Left lung (tissue), 14 donors: ENCODE measurements at places on chromosomes 3 and 15. TPM values are rescaled to one million over a fixed set of nuclear protein-coding genes. Genes with fewer than 3 reads are reported as not detected.

DNA sequence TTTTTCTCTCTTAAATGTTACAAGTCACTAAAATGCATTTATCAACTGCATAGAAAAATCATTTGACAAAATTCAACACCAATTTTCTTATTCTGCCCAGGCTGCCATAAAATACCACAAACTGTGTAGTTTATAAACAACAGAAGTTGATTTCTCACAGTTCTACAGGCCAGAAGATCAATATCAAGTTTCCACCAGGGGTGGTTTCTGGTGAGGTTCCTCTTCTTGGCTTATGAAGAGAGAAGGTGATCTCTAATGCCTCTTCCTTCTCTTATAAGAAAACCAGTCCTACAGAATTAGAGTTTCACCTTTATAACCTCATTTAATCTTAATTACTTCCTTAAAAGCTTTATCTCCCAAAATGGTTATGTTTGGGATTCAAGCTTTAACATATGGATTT, 10.9 kb upstream of the CD200R1L start:
- DNase-seq = no peak
- peak overlapping the region; percentile 83 for H3K27ac ChIP-seq
- no peak overlapping the region for H3K4me3 ChIP-seq
- H3K4me1 ChIP-seq = no peaks in the 10 kb centered on the region
- no peaks in the 10 kb centered on the region for H3K36me3 ChIP-seq
- no peaks in the 10 kb centered on the region for H3K27me3 ChIP-seq

- H3K27ac ChIP-seq = peak overlapping the region; percentile 38
- H3K36me3 ChIP-seq = no peaks in the 10 kb centered on the region
- H3K4me1 ChIP-seq = peaks cover 23% of the 10 kb centered on the region
- no peak overlapping the region for H3K4me3 ChIP-seq
- DNase-seq = no peak
- H3K27me3 ChIP-seq = no peaks in the 10 kb centered on the region
These were observed 107.4 kb downstream of the TBL1XR1 start for GRCh38 chr3:177089901-177090300.

DNA sequence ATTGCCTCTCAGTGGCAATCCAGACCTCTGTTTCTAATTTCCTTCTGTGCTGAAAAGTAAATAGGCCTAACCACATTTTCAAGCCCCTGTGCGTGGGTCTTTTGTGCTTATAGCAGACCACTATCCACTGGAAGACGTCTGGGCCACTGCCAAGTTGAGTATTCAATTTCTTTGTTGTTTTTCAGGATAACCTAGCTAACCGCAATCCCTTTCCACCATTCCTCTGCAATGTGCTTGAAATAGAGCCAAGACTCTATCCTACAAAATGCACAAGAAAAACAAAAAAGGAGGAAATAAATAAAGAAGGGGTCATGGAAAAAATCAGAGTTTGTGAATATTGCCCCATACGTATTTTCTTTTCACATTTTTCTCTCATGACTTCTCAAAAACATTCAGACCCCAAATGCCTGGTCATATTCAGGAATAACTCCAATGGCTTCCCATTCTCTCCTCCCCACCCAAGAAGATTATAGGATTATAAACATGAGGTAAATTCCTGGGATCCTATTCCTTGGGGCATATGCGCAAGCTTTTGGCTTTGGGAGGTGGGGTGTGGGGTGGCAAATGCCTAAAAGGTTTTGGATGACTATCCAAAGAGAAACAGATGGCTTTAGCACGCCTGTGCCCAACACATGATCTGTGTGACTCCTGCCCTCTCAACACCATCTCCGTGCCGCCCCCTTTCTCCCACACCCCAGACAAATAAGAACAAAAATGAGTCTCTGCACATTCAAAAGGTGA, 217.9 kb upstream of the THBS1 start:
- H3K27me3 ChIP-seq = no peaks in the 10 kb centered on the region
- H3K4me3 ChIP-seq = no peak overlapping the region
- no peaks in the 10 kb centered on the region for H3K36me3 ChIP-seq
- H3K4me1 ChIP-seq = peaks cover 5% of the 10 kb centered on the region

DNA sequence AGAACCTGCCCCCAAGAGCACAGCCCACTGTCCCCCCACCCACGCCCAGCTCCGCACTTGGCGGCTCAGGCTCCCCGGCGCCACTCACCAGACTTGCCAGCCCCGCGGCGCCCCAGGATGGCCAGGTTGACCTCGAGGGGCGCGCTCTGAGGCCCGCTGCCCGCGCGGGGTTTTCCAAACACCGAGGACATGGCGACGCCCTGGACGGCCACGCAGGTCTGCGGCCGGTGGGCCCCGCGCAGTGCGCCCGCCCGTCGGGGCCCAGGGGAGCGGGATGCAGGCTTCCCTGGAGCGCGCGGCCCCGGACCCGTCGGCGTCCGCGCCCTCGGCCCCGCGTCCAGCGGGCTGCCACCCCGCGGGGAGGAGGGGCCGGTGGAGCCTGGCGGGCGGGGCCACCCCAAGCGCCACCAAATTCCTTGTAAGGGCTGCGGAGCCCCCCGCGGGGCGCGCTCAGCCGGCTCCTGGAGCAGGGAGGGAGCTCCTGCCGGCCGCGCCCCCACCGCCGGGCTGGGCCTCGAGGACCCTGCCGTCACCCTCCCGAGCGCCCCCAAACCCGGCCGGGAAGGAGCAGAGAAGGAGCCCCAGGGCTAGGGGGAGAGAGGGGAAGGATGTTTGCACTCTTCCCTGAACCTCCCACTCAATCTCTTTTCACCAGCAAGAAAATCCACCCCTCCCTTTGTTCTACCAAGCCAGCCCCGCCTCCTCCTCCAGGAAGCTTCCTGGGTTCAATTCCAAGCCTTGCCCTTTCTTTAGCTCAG, at the start of gene RASL12:
Gene RASL12, minus strand, starts transcription at position 347 of the 758 bp plus-strand sequence. Its CDS starts 156 bp downstream, at position 191.
- no peaks in the 10 kb centered on the region for H3K36me3 ChIP-seq
- peak within 1 kb of the TSS; percentile 28 for H3K4me3 ChIP-seq
- peaks cover 44% of the 10 kb centered on the region for H3K27me3 ChIP-seq

GRCh38 chr15:37095770-37096557, 4.4 kb downstream of the MEIS2 start:
- peaks cover 73% of the 10 kb centered on the region for H3K27me3 ChIP-seq
- H3K36me3 ChIP-seq = no peaks in the 10 kb centered on the region
- H3K4me1 ChIP-seq = peaks cover 6% of the 10 kb centered on the region
- no peak overlapping the region for H3K4me3 ChIP-seq

GRCh38 chr3:136334209-136334608, 84.1 kb downstream of the PCCB start:
- H3K27me3 ChIP-seq = no peaks in the 10 kb centered on the region
- H3K27ac ChIP-seq = no peak overlapping the region
- DNase-seq = no peak
- H3K4me3 ChIP-seq = no peak overlapping the region
- no peaks in the 10 kb centered on the region for H3K4me1 ChIP-seq
- peaks cover 57% of the 10 kb centered on the region for H3K36me3 ChIP-seq

DNA sequence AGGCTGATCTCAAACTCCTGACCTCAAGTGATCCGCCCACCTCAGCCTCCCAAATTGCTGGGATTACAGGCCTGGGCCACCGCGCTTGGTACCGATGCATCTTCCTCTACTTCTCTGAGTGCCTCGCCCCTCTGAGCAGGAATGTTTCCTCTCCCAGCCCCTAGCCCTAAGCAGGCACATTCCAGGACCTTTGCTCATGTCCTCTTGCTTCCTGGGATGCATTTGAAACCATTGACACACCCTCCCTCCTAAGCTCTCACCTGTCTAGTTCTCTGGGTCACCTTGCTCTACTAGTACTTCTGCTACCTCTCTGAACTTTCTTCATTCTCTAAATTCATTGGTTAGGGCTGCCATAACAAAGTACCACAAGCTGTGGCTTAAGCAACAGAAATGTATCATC, 17.9 kb upstream of the UACA start:
- H3K4me1 ChIP-seq = no peaks in the 10 kb centered on the region
- no peak overlapping the region for H3K27ac ChIP-seq
- no peak for DNase-seq
- peaks cover 3% of the 10 kb centered on the region for H3K27me3 ChIP-seq
- H3K4me3 ChIP-seq = no peak overlapping the region

DNA sequence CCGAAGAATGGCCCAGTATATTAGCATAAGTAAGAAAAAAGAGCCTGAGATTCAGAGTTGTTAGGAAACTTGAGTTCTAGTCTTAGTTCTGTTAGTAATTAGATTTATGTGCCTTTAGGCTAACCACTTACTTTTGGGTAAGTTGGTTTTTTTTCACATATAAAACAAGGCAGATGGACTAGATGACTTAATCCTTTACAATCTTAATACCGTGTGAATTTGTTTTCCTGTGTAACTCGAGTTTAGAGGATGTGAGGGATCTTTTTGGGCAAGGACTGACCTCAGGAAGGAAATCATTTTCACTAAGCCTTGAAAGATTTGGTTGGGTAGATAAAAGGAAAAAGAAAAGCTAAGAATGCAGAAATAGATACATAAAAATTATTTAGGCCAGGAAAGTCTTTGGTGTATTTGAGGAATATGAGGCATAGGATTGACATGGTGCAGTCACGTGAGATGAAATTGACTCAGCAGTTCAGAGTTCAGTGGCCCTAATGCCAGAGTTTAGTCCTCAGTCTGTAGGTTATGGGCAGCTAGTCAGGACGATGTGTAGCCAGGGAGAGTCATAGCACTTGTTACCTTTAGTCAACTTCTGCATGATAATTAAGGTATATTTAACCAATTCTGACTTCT, 34.6 kb downstream of the PAK2 start:
- H3K36me3 ChIP-seq = peaks cover 6% of the 10 kb centered on the region
- DNase-seq = no peak
- H3K27me3 ChIP-seq = no peaks in the 10 kb centered on the region
- no peak overlapping the region for H3K4me3 ChIP-seq

Gene TRANK1
- 24.2 TPM for total RNA-seq

DNA sequence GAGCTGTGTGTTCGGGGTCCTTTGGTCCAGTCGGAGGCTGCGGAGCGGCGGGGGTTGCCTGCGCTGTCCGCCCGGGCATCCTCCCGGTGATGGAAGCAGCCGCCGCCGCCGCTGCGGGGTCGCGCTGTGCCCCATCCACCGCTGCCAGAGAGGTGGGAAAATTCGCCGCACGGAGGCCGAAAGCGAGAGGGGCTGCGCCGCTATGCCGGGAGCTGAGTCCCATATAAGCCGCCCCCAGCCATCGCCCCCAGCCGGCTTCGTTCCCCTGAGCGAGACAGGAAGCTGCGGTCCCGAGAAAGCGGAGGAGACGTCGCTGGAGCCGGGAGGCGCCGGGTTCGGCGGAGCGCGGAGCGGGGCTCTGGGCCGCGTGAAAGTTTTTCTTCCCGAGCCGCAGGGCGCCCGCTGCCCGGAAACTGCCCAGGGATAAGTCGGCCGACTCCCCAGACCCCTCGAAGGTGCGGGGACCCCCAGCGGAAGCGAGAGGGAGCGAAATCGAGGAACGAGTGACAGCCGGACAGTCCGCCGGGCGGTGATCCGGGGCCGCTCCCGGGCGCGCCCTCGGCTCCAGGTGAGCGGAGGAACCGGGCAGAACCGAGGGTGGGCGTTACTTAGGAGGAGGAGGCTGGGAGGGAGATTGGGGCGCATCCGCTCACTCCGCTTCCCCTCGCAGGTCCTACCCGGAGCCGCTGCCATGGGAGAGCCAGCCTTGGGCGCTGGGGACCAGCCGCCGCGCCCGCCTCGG, 574 bp downstream of the CHST2 start:
- no peak for DNase-seq
- peak overlapping the region; percentile 83 for H3K4me3 ChIP-seq
- H3K27ac ChIP-seq = peak overlapping the region; percentile 76
- peaks cover 6% of the 10 kb centered on the region for H3K36me3 ChIP-seq
- no peaks in the 10 kb centered on the region for H3K27me3 ChIP-seq

DNA sequence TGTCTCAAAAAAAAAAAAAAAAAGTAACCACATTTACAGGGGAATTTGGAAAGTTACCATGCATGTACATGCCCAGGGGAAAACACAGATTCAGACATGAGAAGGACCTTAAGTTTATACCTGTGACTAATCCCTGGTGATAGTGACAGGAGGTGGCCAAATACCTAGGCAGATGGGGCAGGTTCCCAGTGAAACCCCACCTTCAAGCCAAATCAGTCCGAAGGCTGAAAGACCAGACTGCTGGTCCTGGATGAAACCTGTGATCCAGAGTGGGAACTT, 15.8 kb downstream of the SPCS1 start:
- no peak for DNase-seq
- H3K36me3 ChIP-seq = no peaks in the 10 kb centered on the region
- no peaks in the 10 kb centered on the region for H3K27me3 ChIP-seq

Gene GOLGA8O
- total RNA-seq = 1.4 TPM

DNA sequence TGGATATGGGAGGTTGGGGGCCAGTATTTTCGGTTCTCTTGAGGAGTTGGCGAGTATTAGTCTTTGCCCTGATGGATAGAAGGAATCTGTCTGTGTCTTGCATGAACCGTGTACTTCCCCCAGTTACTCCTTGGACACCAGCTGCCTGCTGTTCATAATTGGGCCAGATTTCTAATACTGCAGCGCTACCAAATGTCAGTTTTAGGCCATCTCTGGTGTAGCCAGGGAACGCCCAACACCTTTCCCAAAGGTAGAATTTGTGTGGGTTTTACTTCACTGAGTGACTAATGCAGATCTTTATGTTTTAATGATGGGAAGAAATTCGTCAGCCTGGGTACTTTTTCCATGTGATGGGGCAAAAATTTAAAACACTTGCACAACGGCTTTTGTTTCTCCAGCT, 18.4 kb downstream of the FLNB start:
- no peaks in the 10 kb centered on the region for H3K27me3 ChIP-seq
- peaks cover 12% of the 10 kb centered on the region for H3K4me1 ChIP-seq
- H3K27ac ChIP-seq = peak overlapping the region; percentile 44
- no peaks in the 10 kb centered on the region for H3K36me3 ChIP-seq
- no peak overlapping the region for H3K4me3 ChIP-seq

Gene CHRNB4
- total RNA-seq = not detected

Gene CLSTN2
- 0.97 TPM for total RNA-seq

DNA sequence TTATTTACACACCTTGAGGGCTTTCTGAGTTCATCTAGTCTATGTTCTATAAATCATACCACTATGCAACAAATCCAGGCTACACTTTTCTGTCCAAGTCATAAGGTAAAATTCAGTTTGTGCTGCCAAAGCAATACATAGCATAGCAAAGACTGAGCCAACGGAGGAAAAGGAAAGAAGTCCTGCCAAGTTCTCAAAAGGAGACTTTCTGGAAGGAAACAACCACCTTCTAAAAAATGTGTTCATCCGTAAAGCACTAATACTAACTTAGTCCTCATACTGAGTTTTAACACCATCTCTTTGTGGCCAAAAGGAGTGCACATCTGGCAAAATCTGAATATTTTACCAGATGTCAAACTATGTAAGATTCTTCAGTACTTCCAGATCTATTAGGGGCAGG, 620.2 kb downstream of the RBMS3 start:
- no peak overlapping the region for H3K27ac ChIP-seq
- H3K4me3 ChIP-seq = no peak overlapping the region
- no peaks in the 10 kb centered on the region for H3K36me3 ChIP-seq
- DNase-seq = no peak
